ENCODE measurements at places on chromosomes 1 and 21.

GRCh38 chr1:204961765-204962419 is 81.1 kb upstream of the CNTN2 start:
- DNase-seq, result no peak

DNA sequence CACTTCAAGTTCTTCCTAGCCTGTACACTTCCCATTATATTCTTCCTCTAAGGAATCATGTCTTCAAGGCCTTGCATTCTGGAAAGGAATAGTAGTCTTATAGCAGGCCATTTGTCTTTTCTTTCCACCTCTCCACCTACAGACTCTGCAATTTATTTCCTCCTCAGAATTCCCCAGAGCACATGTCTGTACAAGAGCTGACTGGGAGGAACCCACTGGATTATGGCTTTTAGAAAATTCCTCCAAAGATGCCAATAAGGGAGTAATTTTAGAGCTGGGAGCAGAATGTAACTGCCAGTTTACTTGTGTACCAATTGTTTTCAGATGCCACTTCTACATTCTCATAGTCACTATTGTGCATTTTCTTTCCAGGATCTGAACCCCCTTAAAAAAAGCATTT is 3.4 kb upstream of the PSMG1 start:
- no peak for DNase-seq

DNA sequence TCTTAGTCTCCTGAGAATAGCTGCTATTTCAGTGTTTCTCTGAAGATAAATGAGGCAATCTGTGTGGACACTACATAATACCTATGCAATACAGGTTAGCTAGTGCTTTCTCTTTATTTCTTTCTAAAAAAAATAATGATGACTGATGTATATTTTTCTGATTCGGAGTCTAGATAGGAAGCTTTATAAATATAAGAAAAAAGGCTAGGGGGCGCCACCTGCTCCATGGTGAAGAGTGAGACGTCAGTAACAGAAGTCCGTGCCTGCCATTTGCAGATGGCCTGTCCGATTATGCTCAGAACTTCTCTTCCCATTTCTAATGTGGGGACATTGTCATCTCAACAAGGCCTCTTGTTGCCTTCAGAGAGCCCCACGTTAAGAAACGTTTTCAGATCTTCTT is 26.4 kb downstream of the QSOX1 start:
- DNase-seq, result no peak

DNA sequence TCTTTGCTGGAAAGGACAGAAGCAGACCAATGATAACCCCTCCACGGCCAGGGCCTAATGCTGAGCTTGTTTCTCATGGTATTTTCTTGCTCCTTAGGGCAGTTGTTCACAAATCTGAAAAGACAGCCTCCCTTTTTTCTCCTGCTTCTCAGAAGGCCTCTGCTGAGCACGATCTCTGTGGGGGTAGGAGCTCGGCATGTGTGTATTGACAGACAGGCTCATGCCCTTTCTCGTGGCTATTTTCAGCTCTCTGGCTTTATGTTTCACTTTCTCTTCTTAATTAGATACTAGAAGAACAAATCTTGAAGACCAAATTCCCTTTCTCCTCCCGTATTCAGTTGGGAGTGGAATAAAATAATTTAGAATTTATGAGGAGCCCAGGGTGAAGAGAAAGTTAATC is 768 bp upstream of the RIIAD1 start:
- DNase-seq, result no peak

GRCh38 chr1:87953732-87954344 is 625.2 kb downstream of the LMO4 start:
- DNase-seq, result peak; percentile 65

DNA sequence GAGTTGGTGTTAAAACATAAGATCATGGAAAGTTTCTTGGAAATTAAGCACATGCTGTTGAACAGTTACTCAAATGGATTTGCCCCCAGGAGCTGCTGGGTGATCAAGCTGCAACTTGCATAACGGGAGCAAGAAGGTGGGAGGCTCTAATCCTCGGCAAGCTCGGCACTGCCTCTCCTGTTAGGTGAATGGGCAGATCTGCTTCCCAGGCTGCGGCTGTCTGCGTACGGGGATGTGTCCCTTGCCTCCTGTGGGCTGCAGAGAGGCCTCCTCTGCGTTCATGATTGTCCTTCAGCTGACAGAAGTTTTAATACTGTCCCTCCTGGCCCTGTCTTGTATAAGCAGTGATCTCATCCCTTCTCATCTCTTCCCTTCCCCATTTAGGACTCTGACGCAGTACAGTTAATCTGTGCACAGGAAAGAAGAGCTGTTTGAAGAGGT is 36.7 kb downstream of the ATP1A1 start:
- no peak for DNase-seq

Measured in renal pelvis (tissue), 12 donors.